A549 treated with Hydrocortisone at 1 μM for 4 hours (cell line): ENCODE measurements at places on chromosomes 4 and X. TPM values are rescaled to one million over a fixed set of nuclear protein-coding genes. Genes with fewer than 3 reads are reported as not detected.

Gene VEGFC
- 8.7 to 10.0 TPM (median 9.4 TPM) in 5 replicates for total RNA-seq

Gene PROM1
- total RNA-seq, result 0.39 to 0.56 TPM (median 0.52 TPM) in 5 replicates

Gene MAGEB10
- not detected in 5 replicates for total RNA-seq

Gene FHIP1A
- total RNA-seq, result 0.05 to 0.64 TPM (median 0.17 TPM) in 5 replicates

Gene TSC22D3
- total RNA-seq, result 186 to 243 TPM (median 216 TPM) in 5 replicates

Gene SPCS3
- 27.7 to 39.2 TPM (median 34.9 TPM) in 5 replicates for total RNA-seq

Gene RHOXF2B
- total RNA-seq, result not detected in 5 replicates

Gene TASL
- not detected in 5 replicates for total RNA-seq

Gene ETDB
- not detected in 5 replicates for total RNA-seq

Gene SATL1
- not detected in 5 replicates for total RNA-seq

Gene GRXCR1
- total RNA-seq, result not detected in 5 replicates

Gene NALF2
- 4.9 to 6.1 TPM (median 5.2 TPM) in 5 replicates for total RNA-seq

Gene TLR3
- total RNA-seq, result 0.25 to 0.40 TPM (median 0.33 TPM) in 5 replicates

Gene AWAT1
- not detected in 5 replicates for total RNA-seq

Gene NXF3
- total RNA-seq, result 0.08 to 0.09 TPM (median 0.09 TPM) in 3 of 5 replicates, not detected in the others

Gene QRFPR
- total RNA-seq, result not detected in 5 replicates

Gene UGT2A1
- total RNA-seq, result not detected in 5 replicates

Gene COX7B2
- not detected in 5 replicates for total RNA-seq

Gene TMEM154
- total RNA-seq, result 0.02 to 0.29 TPM (median 0.14 TPM) in 5 replicates

Gene ARHGAP24
- total RNA-seq, result 2.9 to 4.8 TPM (median 3.4 TPM) in 5 replicates

Gene KIAA1210
- total RNA-seq, result 0.01 to 0.02 TPM in 2 of 5 replicates, not detected in the others

Gene RTL5
- 2.1 to 2.9 TPM (median 2.3 TPM) in 5 replicates for total RNA-seq

Gene NSUN7
- 0.31 to 0.43 TPM (median 0.32 TPM) in 5 replicates for total RNA-seq

Gene FGF13
- 0.07 to 0.08 TPM in 2 of 5 replicates, not detected in the others for total RNA-seq

Gene PLAC8
- 0.46 to 1.2 TPM (median 1.1 TPM) in 5 replicates for total RNA-seq

Gene HPF1
- 13.6 to 24.3 TPM (median 14.9 TPM) in 5 replicates for total RNA-seq

Gene CENPVL2
- total RNA-seq, result not detected in 5 replicates

Gene EPHA5
- 0.21 to 0.40 TPM (median 0.39 TPM) in 5 replicates for total RNA-seq

Gene ZAR1
- 0.07 to 0.18 TPM (median 0.15 TPM) in 3 of 5 replicates, not detected in the others for total RNA-seq

Gene FRMD7
- total RNA-seq, result not detected in 5 replicates

Gene CASP3
- 20.6 to 28.3 TPM (median 21.7 TPM) in 5 replicates for total RNA-seq

Gene TMEM255A
- 0.23 to 0.74 TPM (median 0.33 TPM) in 5 replicates for total RNA-seq

Gene KDM6A
- 10.2 to 14.6 TPM (median 12.2 TPM) in 5 replicates for total RNA-seq

Gene SSX2B
- not detected in 5 replicates for total RNA-seq

Gene SOWAHD
- total RNA-seq, result 0.10 to 0.14 TPM in 2 of 5 replicates, not detected in the others

Gene S100G
- not detected in 5 replicates for total RNA-seq

Gene CA5B
- total RNA-seq, result 2.2 to 2.9 TPM (median 2.7 TPM) in 5 replicates

Gene ARHGAP4
- 1.3 to 2.1 TPM (median 1.4 TPM) in 5 replicates for total RNA-seq

Gene FGG
- total RNA-seq, result 5.3 to 8.0 TPM (median 5.4 TPM) in 5 replicates

Gene PLCXD1
- total RNA-seq, result 24.0 to 29.7 TPM (median 29.5 TPM) in 5 replicates

Gene MAGED4
- total RNA-seq, result 5.3 to 9.8 TPM (median 7.9 TPM) in 5 replicates

Gene PCDH19
- total RNA-seq, result 0.02 to 0.24 TPM (median 0.03 TPM) in 5 replicates

Gene RPS6KA6
- 4.5 to 7.1 TPM (median 5.5 TPM) in 5 replicates for total RNA-seq

Gene EXOC1
- total RNA-seq, result 12.0 to 18.2 TPM (median 14.7 TPM) in 5 replicates

Gene UGT2B17
- total RNA-seq, result not detected in 5 replicates
